Osteocyte (in vitro differentiated cells): ENCODE measurements at places on chromosomes 12 and 14. TPM values are rescaled to one million over a fixed set of nuclear protein-coding genes. Genes with fewer than 3 reads are reported as not detected.

- no peak for DNase-seq
These were observed 182.9 kb downstream of the C12orf42 start for GRCh38 chr12:103312742-103313354.

- DNase-seq, result no peak
These were observed 42.5 kb upstream of the BEGAIN start for GRCh38 chr14:100629696-100630095.

- no peak for DNase-seq
These were observed 280.5 kb downstream of the PCNX1 start for GRCh38 chr14:71187633-71188356.

- no peak for DNase-seq
These were observed 131.8 kb upstream of the AEBP2 start for GRCh38 chr12:19307451-19307850.

DNA sequence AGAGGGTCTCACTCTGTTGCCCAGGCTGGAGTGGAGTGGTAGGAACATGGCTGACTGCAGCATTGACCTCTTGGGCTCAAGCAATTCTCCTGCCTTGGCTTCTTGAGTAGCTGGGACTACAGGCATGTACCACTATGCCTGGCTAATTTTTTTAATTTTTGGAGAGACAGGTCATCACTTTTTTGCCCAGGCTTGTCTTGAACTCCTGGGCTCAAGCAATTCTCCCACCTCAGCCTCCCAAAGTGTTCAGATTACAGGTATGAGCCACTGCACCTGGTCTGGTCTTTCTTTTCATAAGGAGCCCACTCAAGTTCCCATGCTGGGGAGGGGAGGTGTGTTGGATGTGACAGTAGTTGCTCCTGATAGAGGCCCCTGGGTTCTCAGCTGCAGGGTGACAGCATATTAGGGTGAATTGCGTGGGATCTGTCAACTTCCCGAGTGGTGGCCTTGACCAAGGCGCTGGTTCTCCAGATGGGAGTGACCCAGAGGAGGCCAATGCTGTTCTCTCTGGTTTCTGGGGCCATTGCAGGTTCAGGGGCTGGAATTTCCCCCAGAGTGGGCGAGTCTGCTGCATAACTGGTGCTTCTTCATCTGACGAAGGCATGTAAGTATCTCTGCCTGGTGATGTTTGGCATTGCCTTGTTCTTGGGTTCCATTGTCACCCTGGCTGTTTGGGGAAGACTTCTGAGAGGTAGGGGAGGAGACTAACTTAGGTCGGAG lies 52.4 kb upstream of the ESRRB start:
- DNase-seq, result no peak

GRCh38 chr14:101879529-101880336 lies 84.6 kb upstream of the DYNC1H1 start:
- DNase-seq, result peak; percentile 73

DNA sequence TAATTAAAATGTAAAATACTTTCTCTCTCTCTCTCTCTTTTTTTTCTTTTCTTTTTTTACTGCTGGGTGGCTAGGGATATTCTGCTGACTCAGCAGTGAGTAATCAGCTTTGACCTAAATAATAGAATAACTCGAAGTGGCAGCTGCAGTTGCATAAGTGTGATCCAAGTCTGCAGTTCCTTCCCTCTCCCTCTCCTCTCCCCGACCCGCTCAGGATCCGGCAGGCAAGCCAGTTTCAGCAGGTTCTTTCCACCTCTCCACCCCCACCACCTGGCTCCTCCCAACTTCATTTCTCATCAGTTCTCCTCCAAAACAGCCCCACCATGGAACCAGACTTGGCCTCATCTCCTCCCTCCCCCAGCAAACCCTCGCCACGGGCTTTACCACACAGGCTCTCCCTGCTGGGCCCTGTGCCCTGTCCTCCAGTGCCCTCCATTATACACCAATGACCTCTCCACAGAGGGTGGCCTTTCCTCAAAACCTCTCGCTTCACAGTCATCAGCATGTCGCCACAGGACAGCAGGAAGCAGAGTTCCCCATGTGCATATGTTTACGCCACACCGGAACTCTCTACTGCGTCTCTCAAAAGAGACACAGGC lies 22.4 kb downstream of the SLC7A8 start:
- no peak for DNase-seq

GRCh38 chr12:86914721-86915120 lies 658.5 kb upstream of the MGAT4C start:
- DNase-seq, result no peak

GRCh38 chr12:97335115-97335514 lies 127.5 kb upstream of the RMST start:
- no peak for DNase-seq

GRCh38 chr12:94560431-94561221 lies 89.7 kb downstream of the TMCC3 start:
- DNase-seq, result no peak

GRCh38 chr14:104442107-104442551 lies 137.4 kb upstream of the C14orf180 start:
- peak; percentile 81 for DNase-seq

DNA sequence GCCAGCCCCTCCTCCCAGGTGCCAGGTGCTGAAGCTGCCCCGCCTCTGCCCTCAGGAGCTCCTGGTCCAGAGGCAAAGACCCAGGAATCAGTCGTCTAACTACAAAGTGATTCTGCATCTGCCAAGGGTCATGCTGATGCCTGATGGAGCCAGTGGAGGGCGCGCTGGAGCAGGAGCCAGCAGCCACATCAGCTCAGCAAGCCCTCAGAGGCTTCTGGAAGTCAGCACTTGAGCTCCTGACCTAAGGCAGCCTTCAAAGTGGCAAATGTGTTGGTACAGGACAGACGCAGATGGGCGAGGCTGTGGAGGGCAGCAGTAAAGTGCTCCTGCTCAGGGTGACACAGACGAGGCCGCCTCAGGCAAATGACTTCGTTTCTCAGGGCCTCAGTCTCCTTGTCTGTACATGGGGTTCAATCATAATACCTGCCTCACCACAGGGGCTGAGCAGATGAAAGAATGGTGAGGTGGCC lies 10.9 kb downstream of the C12orf43 start:
- no peak for DNase-seq

DNA sequence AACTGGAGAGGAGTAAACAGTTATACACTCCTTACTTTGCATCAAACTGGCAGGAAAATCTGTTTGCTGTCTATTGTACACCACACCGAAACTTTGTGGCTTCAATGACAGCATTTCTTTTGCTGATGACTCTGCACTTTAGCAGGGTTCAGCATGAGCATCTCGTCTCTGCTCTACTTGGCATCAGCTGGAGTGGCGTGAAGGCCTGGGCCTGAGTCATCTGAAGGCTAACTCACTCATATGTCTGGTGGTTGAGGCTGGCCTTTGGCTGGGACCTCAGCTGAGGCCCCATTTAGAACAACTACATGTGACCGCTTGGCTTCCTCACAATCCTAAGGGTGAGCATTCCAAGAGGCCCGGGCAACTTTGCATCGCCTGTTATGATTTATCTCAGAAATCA lies 28.7 kb upstream of the REP15 start:
- DNase-seq, result no peak

- DNase-seq, result no peak
These were observed 11.2 kb downstream of the DHRS7 start for GRCh38 chr14:60153991-60154390.

- DNase-seq, result no peak
These were observed 309.0 kb upstream of the AMIGO2 start for GRCh38 chr12:47388712-47389111.

- DNase-seq, result no peak
These were observed 94.6 kb upstream of the LRIG3 start for GRCh38 chr12:59014885-59015284.

DNA sequence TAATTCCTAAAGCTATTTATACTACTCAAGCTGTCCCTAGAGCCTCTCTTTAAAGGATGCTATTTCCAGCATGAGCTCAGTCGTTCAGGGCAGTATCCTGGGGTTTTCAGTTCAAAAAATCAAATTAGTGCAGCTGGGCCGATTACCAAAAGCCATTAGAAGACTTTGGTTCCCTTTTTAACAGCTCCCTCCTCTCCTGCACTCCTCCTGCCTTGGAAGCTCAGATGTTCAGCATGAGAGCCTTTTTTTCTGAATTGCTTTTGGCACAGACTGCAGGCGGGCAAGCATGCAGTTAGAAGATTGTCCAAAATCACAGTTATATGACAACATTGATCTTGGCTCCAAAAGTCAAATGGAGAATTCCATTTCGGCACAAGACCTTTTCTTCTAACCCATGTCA lies 179.6 kb downstream of the SLC35F4 start:
- no peak for DNase-seq

DNA sequence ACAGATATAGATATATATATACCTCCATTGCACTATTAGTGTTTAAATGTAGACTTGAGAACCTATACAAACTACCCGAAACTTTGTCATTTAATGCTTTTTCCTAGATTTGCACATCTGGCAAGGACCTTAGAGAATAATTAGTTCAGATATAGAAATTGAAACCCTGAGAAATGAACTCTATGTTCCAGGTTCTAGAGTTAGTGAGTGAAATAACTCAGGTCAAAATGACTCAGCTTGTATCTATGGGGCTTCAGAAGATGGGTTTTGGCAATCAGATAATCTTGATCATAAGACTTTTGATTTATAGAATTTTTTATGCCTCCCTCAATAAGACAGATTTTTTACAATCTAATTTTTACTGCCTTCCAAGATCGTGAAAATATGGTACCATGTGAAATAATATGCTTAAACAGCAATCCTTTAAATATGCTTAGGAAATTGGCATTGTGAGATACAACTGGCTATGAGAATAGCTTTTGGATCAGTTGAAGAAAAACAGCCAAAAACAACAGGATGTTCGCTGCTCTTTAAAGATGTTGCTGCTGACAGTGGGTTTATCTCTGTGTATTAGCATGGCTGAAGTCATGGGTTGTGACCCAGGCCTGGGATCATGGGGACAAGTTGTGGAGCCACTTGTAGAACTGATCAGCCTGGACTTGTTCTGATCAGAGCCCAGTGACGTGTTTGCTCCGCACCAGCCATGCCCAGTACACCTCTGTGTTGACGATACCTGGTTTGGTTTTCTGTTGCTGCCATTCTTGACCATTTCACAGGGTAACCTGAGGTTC lies 63.6 kb downstream of the TTLL5 start:
- DNase-seq, result no peak

- DNase-seq, result no peak
These were observed 19.9 kb upstream of the KRT83 start for GRCh38 chr12:52341066-52341580.

GRCh38 chr14:101008631-101009336 lies 105.3 kb upstream of the RTL1 start:
- DNase-seq, result peak; percentile 62

DNA sequence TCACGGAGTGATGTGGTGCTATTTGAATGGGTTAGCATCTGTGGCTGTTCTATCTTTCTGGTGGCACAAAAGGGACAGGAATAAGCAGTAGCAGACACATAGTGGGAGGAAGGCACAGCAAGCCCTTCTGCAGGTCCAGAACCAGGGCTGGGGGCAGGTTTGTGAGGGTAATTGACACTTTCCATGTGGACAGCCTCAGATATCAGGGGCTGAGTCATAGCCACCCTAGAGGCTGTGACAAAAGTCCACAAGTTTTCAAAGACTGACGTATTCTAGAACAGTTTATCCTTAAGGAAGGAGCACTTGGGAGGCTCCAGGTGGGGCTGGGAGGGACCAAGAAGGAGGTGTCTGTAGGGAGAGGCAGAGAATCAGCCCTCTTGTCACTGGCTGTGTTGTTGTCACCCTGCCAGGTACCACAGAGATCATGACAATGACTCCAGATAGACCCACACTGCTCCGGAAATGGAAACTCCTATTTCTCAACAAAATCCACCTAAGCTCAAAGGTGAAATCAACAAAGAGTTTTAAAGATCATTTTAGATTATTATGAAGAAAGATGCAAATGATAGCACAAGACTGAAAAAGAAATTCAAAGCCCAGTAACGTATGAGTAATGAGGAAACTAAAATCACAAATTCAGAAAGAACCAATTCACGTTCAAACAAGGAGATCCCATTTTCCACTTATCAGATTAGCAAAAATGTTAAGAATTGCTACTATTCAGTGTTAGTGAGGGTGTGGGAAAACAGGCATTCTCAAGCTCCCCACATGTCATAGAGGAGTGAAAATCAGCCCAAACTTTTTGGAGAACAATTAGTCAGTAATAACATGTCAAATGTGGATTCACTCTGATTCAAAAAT lies 48.3 kb downstream of the NFKBIA start:
- no peak for DNase-seq

DNA sequence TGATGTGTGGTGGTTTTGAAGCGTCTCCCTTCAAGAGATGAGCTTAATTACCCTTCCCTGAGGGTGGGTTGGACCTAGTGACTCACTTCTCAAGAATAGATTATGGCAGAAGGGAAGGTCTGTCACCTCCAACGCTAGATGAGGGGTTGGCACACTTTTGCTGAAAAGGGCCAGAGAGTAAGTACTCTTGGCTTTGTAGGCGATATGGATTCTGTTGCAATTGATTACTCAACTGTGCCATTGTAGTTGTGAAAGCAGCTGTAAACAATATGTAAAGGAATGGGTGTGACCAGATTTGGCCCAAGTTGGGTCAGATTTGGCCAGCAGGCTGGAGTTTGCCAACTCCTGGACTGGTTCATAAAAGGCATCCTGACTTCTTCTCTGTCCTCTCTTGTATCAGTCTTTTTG lies 53.3 kb downstream of the SMIM41 start:
- DNase-seq, result no peak

DNA sequence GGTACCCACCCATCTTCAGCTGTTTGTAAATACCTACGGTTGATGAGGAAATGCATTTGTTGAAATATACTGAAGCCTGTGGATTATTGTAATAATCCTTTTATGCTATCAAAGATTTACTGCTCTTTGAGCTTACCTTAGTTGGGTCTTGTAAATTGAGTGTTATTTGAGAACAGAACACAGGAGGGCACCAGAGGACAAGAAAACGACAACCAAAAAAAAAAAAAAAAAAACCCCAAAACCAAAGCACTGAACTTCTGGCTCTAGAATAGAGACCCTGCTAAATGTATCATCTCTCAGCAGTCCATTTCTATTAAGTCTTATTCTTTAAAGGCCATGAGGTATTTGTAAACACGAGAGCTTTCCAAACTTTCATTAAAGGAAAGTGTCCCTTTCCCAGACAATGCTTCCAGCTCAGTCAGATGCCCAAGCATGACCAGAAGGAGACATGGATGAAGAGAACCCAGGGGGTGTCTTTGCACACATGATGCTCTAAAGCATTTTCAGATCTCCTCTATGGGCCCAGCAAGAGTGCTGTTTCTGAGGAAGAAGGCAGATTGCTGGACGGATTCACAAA lies 763.9 kb downstream of the NRXN3 start:
- DNase-seq, result no peak

TSPAN31 gene
- total RNA-seq, result 36.2 and 37.4 TPM in 2 replicates

CLEC4D gene
- total RNA-seq, result not detected in 2 replicates

CEBPE gene
- total RNA-seq, result not detected in 2 replicates

NUAK1 gene
- 20.2 and 21.1 TPM in 2 replicates for total RNA-seq

CNTN1 gene
- total RNA-seq, result 1.6 and 1.8 TPM in 2 replicates

CPNE6 gene
- not detected in 2 replicates for total RNA-seq

KERA gene
- not detected in 2 replicates for total RNA-seq

ARHGAP9 gene
- 1.5 and 2.1 TPM in 2 replicates for total RNA-seq

CDCA3 gene
- total RNA-seq, result 8.0 and 9.2 TPM in 2 replicates

SPIC gene
- not detected in 2 replicates for total RNA-seq

SLC17A8 gene
- not detected in 2 replicates for total RNA-seq

GYS2 gene
- 0.10 TPM in 1 of 2 replicates, not detected in the other for total RNA-seq

GUCY2C gene
- total RNA-seq, result not detected in 2 replicates

ASCL4 gene
- total RNA-seq, result not detected in 2 replicates

ZNF385A gene
- 12.3 and 12.7 TPM in 2 replicates for total RNA-seq

LRCOL1 gene
- total RNA-seq, result not detected in 2 replicates
